Thyroid gland (tissue), 4 donors: ENCODE measurements at places on chromosomes 13 and 19. TPM values are rescaled to one million over a fixed set of nuclear protein-coding genes. Genes with fewer than 3 reads are reported as not detected.

DNA sequence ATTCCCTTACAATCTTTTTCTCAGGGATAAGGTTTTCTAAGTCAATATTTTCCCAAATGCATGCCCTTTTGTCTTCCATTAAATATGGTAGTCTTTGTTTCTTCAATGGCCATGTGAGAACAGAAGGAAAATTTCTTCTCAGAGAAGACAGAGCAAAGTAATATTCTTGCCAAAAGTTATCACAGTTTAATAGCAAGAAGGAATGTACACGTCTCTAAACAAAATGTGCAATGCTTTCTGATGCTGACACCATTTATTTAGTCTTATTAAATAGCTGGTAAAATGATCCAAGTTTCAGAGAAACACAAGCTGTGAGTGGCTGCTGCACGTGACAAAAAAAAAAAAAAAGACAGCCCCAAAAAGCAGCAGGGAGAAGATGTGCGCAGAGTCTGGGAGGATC lies 542.5 kb downstream of the GPC6 start:
- no peak for DNase-seq

DNA sequence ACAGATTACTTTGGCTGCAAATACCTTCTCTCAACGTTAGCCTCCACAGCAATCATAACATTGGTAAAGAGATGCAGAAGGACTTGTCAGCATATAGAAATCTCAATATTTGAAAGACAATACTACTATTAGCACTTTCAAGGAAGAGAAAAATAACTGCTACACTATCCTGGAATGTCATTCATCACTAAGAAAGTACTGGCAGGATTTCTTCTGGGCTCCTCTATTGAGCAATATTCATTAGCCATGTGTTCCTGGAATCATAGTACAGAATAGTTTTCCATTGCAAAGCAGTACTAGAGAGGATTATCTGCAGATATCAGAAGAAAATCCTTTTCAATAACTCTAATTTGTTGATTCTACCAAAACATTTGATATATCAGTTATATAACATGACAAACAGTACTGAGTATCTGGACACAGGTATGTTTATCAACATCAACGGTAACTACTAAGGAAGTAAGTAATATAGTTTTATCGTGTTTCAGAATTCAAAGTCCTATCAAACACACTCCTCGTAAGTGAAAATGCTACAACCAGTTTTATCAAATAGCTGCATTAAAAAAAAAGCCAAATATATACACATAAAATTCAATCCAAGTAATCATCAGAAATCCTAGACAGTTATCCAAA lies 27.3 kb downstream of the INTS6 start:
- DNase-seq = no peak

DNA sequence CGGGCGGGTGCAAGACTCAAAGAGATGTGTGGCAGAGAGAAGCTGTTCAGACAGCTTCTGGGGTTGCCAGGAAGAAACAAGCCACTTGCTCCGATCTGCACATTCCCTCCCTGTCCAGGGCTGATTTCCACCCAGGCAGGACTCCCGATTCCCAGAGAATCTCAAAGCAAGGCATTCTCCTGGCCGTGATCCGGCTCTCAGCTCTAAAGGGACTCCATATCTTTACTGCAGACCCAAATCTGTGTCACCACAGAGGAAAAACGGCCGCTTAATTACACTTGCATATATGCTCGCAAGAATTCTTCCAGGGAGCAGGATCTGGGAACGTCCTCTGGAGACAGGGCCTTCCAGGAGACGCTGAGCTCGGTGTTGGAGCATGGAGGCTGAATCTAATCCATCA lies 25.7 kb downstream of the GNG7 start:
- no peak for DNase-seq

GRCh38 chr13:113658836-113659235 lies 838 bp upstream of the ATP4B start:
- no peak for DNase-seq

GRCh38 chr19:17020385-17020784 lies 6.2 kb downstream of the CPAMD8 start:
- DNase-seq = no peak

DNA sequence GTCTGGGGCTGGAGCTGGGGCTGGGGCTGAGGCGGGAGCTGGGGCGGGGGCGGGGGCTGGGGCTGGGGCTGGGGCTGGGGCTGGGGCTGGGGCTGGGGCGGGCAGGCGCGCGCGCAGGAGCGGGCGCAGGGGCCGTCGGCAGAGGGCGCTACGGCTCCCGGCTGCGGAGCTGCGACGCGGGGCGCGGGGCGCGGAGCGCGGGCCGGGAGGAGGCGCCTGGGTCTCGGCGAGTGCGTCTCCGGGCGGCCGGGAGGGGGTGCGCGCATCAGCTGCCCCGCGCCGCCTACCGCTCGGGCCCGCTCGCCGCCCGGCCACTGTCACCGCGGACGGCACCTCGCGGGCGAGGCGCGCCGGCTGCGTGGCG lies 422 bp upstream of the MTUS2 start:
- peak; percentile 49 for DNase-seq

DNA sequence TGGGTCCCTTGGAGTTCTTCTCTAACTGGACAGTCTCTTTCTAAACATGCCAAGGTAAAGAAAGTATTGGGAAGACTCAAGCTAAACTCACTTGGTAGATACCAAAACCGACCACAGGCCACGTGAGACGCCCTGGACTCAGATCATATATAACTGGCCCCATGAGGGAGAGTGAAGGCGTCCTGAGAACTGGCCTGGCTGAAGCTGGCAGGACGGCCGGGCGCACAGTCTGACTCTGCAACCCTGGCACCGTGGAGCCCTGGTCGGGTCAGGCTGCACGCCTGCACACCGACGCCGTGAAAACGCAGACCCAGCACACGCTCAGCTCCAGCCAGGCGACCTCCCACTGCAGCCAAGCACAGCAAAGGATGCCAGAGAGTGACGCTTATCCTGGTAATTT lies 122.5 kb upstream of the SPACA7 start:
- DNase-seq = no peak

- peak; percentile 64 for DNase-seq
These were observed 3.0 kb downstream of the CNFN start for GRCh38 chr19:42386974-42387707.

The LRRC63 gene
- total RNA-seq = not detected

The ZNF417 gene
- 17.7 TPM for total RNA-seq

The ZNF560 gene
- not detected for total RNA-seq

The LRRC25 gene
- 7.1 TPM for total RNA-seq

The PPP1R15A gene
- 31.7 TPM for total RNA-seq
